NCI-H82 (cell line): ENCODE measurements at places on chromosomes 3 and 15.

DNA sequence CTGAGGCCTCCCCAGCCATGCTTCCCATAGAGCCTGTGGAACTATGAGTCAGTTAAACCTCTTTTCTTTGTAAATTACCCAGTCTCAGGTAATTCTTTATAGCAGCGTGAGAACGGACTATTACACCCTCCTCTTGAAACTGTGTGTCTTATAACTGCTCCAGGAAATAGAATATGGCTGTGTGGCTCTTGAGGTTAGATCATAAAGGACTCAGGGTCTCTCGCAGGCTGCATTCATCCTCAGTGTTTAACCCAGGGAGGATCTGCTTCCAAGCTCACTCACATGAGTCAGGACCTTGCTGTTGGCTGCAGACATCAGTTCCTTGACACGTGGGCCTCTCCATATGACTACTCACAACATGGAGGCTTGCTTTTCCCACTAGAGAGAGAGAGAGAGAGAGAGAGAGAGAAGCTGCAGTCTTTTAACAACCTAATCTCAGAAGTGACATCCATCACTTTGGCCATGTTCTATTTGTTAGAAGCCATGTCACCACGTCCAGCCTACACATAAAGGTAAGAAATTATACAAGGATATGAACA, 114.3 kb upstream of the UBE2E1 start:
- no peak for DNase-seq

GRCh38 chr3:114558271-114558670, 264.4 kb downstream of the TIGIT start:
- no peak for DNase-seq

GRCh38 chr15:77659350-77660321, 26.9 kb upstream of the LINGO1 start:
- DNase-seq, result peak; percentile 91

- DNase-seq, result peak; percentile 13
Observed at GRCh38 chr3:5057272-5057671, 64.8 kb upstream of the ARL8B start.

DNA sequence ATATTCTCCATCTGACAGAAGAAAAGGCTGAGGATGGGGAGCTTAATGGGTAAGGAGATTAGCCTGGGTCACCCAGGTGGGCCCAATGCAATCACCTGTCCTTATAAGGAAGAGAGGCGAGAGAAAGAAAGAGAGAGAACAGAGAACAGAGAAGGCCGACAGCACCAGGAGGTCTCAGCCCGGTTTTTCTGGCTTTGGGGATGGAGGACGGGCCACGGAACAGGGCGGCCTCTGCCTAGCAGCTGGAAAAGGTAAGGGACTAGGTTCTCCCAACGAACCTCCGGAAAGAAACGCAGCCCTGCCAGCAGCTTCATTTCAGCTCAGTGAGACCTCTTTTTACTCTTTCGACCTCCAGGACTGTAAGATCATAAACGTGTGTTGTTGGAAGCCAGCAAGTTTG, 196.0 kb upstream of the LYSMD4 start:
- peak; percentile 84 for DNase-seq

GRCh38 chr3:16884084-16884747, 539 bp upstream of the PLCL2 start:
- DNase-seq, result peak; percentile 17

GRCh38 chr15:83919978-83920510, 266.1 kb downstream of the ADAMTSL3 start:
- peak; percentile 50 for DNase-seq

DNA sequence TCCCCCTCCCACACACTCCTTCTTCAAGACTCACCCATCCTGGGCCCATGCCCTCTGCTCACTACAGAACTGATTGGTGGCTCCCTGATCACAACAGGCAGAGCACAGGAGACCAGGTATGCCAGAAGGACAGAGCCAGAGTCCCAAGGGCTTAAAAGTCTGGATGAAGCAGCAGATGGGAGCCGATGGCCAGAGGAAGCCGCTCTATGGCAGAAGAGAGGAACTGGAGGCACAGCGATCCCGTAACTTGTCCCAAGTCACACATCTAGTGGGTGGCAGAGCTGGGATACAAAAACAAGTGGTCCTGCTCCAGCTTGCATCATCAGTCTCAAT, 20.7 kb downstream of the ITGA11 start:
- peak; percentile 54 for DNase-seq

DNA sequence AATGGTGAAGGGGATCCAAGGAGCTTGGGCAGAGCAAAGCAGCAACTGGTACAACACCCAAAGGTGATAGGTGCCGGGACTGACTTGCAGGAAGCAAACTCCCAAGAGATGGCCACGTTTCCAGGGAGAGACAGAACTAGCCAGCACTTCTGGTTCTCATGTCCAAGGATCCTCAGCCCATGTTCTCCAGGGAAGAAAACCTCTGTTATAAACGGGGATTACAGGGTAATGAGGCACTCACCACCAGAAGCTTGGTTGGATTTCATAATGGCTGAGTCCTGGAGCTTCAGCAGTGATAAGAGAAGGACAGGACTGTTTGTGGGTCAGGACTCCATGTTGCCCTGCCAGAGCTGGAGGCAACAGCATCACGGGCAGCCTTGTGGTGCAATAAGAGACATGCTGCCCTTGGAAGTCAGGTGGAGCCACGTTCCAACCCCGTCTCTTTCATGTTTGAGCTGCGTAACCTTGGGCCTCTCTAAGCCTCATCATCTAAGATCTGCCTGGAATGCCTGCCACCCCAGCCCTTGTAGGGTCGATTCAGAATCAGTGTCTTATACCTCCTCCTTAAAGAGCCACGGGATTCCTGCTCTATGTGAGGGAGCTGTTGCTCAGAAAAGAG, 181.0 kb downstream of the ABHD5 start:
- no peak for DNase-seq

DNA sequence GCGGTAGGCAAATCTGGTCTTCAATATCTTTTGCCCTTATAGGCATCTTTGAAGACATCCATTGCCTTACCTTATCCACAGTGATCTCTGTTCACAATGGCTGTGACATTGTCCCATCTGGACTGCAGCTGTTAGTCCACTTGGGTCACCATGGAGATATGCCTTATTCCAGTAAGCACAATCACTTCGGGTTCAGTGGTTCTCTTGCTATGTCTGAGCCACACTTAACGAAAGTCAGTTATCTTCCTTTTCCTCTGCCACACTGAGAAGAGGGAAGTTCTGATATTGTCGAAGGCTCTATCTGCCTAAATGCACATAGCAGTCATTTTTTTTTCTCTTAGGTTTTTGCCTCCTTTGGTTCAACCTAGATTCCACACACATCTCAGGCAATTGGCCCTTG, 119.0 kb upstream of the SATB1 start:
- peak; percentile 7 for DNase-seq

DNA sequence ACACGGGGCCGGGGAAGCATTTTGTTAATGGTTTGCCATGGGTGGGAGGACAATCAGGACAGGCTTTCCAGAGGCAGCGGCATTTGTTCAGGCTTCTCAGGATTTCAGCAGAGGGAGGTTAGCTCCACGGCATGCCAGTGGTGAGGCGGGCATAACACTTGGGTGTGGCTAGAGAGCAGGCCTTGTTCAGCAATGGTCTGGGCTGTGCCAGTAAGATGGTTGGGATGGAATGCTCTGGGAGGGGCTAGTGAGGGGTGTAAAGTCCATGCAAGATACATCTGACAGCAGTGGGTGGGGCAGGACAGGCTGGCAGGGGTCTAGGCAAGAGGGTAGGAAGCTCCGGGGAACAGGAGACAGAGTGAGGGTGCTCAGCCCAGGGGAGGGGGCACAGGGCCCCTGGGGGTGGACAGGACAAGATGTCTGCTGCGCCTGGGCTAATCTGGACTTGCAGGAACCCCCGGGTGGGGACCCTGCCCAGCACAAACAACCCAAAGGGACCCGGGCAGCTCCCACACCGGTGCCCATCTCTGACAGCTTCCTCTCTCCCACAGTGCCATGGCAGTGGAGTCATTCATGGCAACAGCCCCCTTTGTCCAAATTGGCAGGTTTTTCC, 8.4 kb downstream of the TMEM43 start:
- DNase-seq, result no peak

GRCh38 chr3:138363322-138363721, 14.9 kb downstream of the MRAS start:
- no peak for DNase-seq

- no peak for DNase-seq
Observed at GRCh38 chr3:28247286-28247685, 5.9 kb downstream of the CMC1 start.

DNA sequence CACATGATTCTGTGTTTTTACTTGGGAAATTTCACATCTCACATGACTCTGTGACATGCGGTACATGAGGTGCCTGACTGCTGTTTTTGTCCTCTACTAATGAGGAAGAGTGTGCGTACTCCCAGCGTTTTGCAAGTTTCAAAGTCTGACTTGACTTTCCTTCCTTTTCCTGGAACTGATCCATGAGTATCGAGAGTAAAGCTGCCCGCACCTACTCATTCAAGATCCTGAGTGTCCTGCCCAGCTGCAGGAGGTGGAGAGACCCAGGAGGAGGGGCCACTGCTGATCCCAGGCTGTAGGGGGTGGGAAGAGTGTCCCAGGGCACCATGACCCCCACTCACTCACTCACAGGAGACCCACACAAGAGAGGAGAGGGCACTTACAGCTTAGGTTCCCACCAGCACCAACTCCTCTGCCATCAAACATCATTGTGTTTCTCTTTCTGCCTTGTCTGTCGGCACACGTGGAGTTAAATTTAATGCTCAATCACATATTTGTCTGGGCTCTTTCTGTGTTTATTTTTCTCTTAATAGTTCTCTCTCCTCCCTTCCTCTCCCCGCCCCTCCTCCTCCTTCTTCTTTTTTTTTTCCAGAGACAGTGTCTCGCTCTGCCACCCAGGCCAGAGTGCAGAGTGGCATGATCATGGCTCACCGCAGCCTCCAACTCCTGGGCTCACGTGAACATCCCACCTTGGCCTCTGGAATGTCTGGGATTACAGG, 1.4 kb downstream of the CCR5AS start:
- no peak for DNase-seq

DNA sequence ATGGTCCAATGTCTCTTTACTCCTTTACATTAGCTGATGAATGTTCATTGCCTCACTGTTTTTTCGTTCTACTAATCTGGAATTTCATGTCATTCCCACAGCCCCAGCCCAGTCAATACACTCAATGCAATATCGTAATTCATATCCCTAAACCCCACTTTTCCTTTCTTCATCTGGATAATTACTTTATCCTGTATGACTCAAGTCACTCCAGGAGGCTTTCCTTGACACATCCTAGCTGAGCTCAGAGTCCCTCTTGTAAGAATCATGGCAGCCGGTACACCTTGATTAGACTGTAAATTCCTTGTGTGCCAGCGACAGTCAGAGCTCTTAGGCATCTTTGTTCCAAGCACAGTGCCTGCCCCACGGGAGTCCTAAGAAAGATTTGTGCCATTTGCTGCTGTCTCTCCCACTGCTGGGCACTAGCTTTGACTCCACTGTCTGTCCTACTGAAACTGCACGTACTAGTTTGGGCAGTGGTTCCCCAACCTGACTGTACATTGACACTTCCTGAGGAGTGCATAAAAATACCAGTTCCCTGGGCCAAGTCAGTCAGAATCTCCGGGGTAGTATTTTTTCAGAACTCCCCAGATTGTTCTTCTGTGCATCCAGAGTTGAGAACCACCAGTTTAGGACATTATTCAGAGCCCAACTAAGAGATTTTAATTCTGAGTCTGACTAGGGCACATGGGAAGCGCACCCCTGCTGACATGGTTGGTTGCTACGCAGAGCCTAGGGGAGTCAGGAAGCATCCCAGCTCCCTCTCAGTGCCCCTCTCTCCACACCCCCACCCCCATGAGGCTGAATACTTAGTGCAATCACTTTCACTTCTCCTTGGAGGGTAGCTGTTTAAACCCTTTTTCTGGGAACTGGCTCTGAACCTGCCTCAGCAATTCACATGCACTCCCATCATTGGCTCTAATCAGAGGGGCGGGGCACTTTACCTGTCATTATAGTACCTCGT, 19.5 kb upstream of the C3orf70 start:
- DNase-seq, result no peak

DNA sequence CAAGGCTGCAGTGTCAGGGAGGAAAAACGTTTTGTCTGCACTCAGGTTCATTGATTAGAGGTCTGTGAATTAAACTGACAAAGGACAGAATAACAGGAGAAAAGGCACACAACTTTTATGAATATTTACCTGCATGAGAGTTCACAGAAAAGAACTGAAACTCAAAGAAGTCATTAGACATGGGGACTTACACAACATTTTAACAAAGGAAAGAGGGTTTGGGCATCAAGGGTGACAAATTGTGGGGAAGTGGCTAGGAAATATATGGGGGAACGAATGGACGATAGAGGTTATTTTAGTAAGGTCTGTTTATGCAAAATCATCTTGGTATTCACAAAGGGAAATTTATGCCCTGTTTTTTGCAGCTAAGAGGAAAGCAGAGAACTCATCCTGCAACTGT, 65.6 kb upstream of the C15orf39 start:
- DNase-seq, result no peak

DNA sequence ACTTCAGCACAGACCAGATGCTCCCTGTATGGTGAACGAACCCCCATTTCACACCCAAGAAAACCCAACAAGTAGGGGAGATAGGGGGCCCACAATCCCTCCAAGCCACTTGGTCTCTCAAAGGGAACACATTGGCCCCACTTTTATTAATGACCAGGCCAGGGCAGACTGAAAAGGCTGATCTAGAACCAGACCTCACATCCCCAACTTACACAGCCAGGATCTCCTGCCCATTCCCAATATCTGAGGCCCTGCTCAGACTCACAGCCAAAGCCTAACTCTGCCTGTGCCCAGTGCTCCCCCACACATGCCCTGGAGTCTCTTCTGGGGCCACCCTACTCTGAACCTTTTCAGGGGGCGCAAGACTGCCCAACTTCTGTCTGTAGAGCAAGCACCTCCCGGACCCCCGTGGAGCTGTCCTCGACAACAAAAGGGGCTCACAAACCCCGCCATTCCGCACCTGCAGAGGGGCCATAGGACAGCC, 1.8 kb downstream of the PLXNB1 start:
- DNase-seq, result no peak

GRCh38 chr15:37081983-37082382, 18.4 kb downstream of the MEIS2 start:
- DNase-seq, result no peak

GRCh38 chr15:38275959-38276358, 23.3 kb downstream of the SPRED1 start:
- DNase-seq, result no peak

GRCh38 chr3:18585004-18585968, 160.1 kb upstream of the SATB1 start:
- DNase-seq, result no peak

- DNase-seq, result no peak
Observed at GRCh38 chr3:125436921-125437320, 61.8 kb upstream of the ZNF148 start.

DNA sequence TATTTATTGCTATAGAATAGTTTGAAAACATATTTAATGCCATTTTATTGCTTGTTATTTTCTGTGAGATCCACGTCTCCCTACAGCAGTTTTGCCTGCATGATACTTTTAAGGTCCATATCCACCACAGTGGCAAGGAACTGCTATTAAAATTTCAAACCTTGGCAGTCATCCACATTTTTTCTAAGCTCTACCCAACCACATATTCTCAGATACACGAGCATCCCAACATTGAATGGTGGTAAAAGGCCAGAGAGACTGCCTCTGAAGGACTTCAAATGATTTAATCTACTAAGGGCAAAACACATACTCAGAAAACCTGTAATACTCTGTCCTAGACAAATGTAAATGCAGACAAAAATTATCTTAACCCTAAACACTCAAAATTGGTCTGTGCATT, 173.1 kb downstream of the ERC2 start:
- no peak for DNase-seq

- no peak for DNase-seq
Observed at GRCh38 chr3:144708437-144708836, 736.8 kb downstream of the DIPK2A start.
